A172 (cell line): ENCODE measurements at places on chromosomes 11 and 22.

DNA sequence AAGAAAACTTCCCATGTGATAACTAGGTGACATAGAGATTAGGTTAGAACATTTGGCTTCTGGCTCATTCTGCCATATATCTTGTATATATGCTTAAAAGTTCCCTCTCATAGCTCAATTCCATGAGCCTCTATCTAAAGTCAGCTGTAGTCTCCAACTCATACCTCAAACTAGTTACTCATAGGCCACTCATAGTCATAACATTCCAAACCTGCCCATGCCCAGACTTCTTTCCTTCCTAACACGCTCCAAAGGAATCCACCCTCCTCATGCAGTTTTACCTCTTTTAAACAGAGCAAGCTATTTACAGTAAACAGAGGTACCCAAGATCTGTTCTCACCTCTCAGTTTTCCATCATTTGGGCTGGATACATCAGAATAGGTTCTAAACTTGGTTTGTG, 39.4 kb downstream of the GLYATL2 start:
- DNase-seq = no peak

DNA sequence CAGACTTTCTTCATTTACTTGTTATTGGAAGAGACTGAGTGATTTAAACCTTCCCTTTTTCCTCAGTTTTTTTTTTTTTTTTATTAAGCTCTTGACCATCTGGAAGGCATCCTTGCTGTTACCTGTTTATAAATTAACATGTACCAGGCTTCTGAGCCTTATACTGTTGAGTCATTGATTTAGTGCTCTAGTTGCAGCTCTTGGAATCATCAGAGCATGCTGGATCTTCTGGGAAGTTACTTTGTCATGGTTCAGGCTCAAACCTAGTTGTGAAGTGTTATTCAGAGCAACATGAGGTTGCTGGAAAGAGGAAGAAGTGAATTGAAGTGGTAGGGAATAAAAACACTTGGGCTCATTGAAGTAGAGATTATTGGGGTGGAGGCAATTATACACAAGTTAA, 6.3 kb downstream of the ZDHHC5 start:
- no peak for DNase-seq

GRCh38 chr11:119722281-119722794, 6.7 kb downstream of the NECTIN1 start:
- DNase-seq = no peak

- no peak for DNase-seq
Observed at GRCh38 chr11:44690651-44691050, 36.1 kb upstream of the TSPAN18 start.

- DNase-seq = no peak
Observed at GRCh38 chr22:43928468-43928867, 4.9 kb downstream of the PNPLA3 start.

GRCh38 chr22:40240686-40241085, 63.0 kb downstream of the TNRC6B start:
- no peak for DNase-seq

DNA sequence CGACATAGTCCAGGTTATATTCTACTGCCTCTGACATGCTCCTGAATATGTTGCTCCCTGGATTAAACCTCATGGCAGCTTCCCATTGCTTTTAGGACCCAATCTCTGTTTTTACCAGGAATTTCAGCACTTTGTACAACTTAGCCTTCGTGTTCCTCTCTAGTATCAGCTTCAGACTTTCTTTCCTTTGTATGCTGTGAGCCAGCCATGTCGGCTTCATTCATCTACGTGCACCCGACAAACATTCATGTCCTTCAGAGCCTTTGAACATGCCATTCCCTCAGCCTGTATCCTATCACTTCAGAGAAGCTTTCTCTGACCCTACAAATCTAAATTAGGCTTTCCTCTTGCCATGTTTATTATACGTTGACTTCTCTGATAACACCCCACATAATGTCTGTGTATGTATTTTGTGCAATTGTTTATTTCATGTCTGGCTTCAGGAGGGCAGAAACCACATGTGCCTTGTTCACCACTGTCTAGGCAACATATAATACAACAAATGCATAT, 743.4 kb downstream of the OPCML start:
- DNase-seq = no peak

GRCh38 chr22:36816339-36816635, 548 bp downstream of the PVALB start:
- DNase-seq = no peak

DNA sequence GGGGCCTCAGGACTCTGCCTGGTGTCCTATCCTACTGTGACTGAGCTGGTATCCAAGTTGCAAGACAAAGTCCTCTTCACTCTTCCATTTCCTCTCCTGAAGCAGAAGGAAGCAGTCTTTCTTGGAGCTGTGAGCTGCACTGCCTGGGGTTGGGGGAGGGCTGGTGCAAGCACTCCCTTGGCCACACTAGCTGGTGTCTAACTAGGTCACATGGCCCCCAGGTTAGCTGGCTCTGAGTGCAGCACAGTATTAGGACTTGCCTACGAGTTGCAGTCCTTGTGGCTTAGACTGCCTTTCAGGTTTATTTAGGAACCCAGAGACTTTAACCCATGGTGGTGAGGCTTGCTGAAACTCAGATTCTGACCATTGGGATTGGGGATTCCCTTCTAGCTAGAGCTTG, 138.9 kb downstream of the NELL1 start:
- no peak for DNase-seq

DNA sequence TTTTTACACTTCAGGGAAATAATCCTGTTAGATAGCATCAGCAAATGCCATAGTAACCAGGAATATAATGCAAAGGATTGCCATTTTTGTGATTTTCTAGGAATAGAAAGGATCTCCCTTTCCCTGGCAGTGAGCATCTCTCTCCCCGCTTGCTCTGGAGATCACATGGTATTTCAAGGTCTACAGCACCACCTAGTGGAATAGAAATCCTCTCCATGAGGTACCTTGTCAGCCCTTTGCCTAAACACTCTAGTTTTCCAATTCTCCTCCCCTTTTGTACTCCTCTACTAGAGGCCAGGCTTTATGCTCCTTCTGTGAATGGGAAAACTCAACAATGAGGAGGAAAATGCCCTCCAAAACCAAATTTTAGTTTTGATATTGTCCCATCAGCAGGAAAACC, 78.4 kb downstream of the XRRA1 start:
- peak; percentile 53 for DNase-seq

DNA sequence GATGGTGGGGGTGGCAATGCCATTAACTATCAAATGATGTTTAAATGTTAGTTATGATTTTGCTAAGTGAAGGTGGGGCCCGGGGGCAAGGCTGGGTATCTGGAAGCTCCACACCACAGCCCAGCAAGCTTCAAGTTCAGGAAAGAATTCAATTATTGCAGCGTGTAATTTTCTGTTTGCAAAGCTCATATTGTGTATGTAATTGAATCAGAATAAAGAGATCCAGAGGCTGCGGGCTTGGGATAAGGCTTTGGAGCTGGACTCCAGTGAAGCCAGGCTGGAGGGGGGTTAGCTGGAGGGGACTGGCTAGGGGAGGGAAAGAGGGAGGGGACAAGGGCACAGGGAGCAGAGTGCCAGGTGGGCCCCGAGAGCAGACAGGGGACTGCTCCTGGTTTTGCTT, 557.1 kb upstream of the CADM1 start:
- no peak for DNase-seq

GRCh38 chr11:2268729-2269600, 1.4 kb downstream of the ASCL2 start:
- DNase-seq = no peak

DNA sequence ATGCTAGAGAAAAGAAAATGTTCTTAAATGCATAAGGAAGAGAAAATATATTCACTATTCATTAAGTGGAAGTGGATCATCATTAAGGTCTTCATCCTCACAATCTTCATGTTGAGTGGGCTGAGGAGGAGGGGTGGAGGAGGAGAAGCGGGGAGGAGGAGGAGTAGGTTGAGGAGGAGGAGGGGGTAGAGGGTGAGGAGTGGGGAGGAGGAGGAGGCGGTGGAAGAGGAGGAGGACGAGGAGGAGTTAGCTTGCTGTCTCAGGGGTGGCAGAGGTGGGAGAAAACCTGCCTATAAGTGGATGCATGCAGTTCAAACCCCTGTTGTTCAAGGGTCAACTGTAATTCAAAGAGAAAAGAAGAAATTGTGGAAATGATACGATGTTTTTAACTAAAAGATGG, 71.6 kb downstream of the MYEOV start:
- no peak for DNase-seq

GRCh38 chr11:20048246-20048645, 112.0 kb downstream of the DBX1 start:
- no peak for DNase-seq

GRCh38 chr11:72805216-72805615, 9.0 kb upstream of the ATG16L2 start:
- no peak for DNase-seq

GRCh38 chr11:122077459-122077858, 38.6 kb downstream of the BLID start:
- no peak for DNase-seq

DNA sequence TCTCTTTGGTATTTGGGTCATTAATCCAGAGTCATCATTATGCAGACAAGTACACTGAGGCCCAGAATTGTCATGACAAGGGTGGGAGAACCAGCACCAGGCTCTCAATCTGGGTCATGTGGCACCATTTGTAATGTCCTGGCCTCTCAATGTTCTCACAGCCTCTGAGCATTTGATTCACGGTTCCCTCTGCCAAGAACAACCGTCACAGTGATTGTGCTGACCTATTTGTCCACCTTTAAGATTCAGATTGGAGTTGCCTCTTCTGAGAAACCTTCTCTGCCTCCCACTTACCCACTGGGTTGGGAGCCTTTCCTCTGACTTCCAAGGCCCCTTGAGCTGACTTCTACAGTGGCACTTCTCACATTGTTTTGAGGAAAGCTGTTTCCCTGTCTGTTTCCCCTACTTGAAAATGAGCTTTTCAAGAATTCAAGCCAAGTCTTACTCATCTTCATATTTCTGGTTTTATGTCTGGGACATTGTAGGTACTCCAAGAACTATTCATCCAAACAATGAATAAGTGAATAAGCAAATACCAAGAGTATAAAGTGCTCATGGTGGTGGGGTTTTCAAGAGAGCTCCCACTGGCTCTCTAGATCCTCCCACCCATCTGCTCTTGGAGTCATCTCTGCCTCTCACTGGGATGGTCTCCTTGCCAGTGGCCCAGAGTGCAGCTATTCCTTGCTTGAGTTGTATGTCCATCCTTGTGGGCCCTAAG, 126.4 kb upstream of the E2F8 start:
- no peak for DNase-seq

DNA sequence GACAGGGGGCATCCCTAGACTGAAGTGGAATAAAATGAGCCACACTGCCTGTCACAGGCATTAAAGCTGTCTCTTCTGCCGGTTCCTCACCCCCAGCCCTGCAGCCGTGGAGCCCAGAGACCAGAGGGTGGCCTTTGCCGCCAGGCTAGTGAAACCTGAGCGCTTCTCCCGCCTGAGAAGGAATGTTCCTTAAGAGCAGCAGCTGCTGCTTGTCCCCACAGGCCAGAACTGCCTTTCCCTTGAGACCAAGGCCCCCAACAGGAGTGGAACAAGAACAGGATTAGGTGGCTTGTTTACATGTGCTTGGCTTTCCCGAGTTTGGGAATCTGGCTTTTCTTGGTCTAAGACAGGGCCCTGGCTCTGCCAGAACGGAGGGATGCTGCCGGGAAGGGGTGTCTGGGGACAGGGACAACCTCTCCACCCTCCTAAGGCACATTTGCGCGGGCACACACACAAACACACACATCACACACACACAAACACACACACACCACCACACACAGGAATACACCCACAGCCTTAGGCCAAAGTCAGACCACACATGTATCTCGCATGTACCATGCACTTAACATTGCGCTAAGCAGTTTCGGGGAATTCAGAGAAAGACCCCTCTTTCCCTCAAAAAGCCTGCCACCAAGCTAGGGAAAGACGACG, 91.8 kb downstream of the FEZ1 start:
- no peak for DNase-seq

- DNase-seq = no peak
Observed at GRCh38 chr11:109039611-109040010, 374.7 kb downstream of the DDX10 start.

DNA sequence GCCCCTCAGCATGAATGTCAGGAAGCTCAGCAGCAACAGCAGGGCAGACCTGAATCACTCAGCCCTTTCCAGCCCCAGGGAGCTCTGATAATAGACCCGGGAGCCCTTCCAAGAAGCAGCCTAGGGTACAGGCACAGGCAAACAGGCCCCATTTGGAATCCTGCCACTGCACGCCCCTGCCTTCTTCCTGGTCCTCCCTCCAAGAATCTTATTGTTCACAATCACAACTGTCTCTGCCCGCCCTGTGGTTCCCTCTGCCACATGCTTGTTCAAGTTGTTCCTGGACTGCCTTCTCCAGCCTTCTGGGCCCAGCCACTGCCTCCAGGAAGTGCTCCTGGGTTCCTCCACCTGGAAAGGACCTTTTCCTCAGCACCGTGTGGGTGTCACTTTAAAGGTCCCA, 54.6 kb downstream of the LRRC32 start:
- no peak for DNase-seq

GRCh38 chr22:17436382-17436980, 67.2 kb downstream of the CECR2 start:
- no peak for DNase-seq

DNA sequence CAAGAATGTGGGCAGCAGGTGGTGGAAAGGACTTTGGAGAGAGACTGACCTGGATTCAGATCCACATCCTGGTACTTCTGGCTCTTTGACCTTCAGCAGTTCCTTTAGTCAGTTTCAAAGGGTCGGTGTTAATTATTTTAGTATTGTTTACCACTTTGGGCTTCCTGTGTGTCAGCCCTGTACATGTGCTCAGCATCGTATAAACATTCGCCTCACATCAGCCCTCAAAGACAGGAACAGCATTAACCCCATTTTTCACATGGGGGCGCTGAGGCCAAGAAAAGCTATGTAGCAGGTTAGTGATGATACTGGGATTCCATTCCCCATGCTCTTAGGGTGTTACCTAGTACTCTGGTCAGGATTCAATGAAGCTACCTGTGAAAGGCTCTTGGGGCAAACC, 72.1 kb upstream of the YWHAH start:
- no peak for DNase-seq

DNA sequence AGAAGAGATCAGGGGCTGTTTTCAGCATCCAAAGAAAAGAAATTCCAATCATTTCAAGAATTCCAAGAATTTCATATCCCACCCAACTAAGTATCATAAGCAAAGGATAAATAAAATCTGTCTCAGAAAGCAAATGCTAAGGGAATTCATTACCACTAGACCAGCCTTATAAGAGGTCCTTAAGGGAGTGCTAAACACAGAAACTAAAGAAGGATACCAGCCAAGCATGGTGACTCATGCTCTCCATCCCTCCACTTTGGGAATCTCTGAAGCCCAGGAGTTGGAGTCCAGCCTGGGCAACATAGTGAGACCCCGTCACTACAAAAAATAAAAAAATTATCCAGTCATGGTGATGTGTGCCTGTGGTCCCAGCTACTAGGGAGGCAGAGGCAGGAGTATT, 17.8 kb downstream of the FADD start:
- DNase-seq = peak; percentile 83
